ENCODE measurements at places on chromosomes 4 and X.

GRCh38 chr4:99979872-99980271, 29.8 kb upstream of the H2AZ1 start:
- DNase-seq: no peak

GRCh38 chr4:27946799-27947198, 1086.2 kb downstream of the STIM2 start:
- no peak for DNase-seq

- no peak for DNase-seq
Observed at GRCh38 chr4:53559021-53559620, 32.2 kb downstream of the LNX1 start.

- DNase-seq: no peak
Observed at GRCh38 chr4:82388405-82388804, 14.6 kb upstream of the HNRNPD start.

DNA sequence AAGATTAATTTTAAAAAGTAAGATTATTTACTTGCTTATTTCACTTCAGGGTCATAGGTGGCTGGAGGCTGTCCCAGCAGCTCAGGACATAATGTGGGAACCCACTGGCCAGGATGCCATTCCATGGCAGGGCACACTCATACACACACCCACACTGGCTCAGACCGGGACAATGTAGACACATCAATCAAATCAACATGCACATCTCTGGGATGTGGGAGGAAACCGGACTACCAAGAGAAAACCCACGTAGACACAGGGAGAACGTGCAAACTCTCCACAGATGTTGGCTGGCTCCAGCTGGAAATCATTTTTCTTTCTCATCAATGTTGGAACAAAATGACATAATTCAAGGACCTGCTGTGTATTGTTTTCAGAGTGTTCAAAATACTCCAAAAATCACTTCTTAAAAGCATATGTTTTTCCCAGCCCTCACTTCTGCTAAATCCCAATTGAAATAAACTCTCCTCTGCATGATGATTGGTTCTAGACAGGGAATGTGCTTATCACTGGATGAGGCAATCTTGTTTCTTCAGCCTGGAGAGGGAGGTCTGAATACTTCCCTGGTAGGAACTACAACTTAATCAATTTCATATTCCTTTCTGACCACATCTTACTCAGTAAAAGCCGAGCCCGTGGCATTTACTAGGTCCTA, 18.6 kb upstream of the CPE start:
- DNase-seq: no peak

- DNase-seq: no peak
Observed at GRCh38 chrX:100194082-100194775, 215.8 kb downstream of the PCDH19 start.

Data from CD4-positive, alpha-beta T cell treated with Interleukin-6 at 100 ng/mL for 8 hours (primary cell).